ENCODE measurements at places on chromosomes 4 and X.

DNA sequence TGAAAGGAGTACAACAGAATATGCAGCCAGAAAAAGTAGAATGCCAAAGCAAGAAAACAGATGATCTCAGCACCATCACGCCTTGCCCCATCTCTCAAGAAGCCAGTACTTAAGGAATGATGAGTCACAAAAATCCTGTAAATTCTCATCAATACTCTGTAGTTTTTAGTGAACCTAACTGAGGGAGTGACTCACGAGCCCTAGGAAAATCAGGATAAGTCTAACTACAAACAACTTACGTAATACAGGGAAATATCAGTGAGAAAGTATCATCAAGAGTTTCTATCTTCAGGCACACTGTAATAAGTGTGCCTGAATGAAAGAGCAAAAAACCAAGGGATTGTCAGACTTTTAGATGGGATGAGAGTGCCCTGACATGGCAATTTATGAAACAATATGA, 644.4 kb downstream of the STPG2 start:
- no peak for DNase-seq

DNA sequence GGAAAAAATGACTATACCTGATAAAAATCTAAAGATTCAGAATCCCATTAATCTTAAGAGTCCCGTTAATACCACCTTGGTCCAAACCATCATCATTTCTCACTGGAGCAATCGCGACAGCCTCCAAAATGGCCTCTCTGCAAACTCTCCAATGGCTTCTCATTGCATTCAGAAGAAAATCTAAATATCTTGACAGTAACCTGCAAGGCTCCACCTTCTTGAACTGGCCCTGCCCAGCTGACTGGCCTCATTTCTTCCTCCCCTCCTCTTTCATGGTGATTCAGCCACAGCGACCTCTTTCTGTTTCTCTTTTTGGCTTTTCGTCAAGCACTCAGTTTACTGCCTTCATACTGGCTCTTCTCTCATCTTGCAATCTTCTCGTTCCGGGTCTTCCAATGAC, 56.2 kb upstream of the GPRIN3 start:
- DNase-seq, result no peak

DNA sequence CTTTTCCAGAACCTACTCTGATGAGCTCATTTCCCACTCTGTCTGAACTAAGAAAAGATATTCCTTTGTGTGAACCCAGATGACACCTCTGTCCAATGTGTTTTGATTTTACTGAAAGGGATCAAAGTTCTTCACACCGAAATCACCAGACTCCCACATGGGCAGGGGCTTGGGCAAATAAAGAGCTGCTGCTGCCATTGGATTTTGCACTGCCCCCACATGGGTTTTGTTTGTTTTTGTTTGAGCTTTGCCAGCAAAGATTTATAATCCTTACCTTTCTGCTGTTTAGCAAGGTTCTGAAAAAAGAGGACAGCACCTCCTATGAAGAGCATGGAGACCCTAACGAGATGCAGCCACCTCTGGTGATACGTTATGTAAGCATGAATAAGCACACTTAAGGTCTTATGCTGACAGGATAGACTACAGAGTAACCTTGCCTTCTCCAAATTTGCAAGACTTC, 44.3 kb downstream of the HSD17B13 start:
- no peak for DNase-seq

- DNase-seq, result no peak
Measured at GRCh38 chr4:4837316-4837715, 22.1 kb upstream of the MSX1 start.

GRCh38 chr4:168451744-168452390, 28.4 kb downstream of the DDX60L start:
- DNase-seq, result no peak

GRCh38 chr4:109113521-109113920, 188.9 kb downstream of the COL25A1 start:
- DNase-seq, result no peak

- DNase-seq, result no peak
Measured at GRCh38 chrX:7480721-7481120, 332.8 kb upstream of the PUDP start.

DNA sequence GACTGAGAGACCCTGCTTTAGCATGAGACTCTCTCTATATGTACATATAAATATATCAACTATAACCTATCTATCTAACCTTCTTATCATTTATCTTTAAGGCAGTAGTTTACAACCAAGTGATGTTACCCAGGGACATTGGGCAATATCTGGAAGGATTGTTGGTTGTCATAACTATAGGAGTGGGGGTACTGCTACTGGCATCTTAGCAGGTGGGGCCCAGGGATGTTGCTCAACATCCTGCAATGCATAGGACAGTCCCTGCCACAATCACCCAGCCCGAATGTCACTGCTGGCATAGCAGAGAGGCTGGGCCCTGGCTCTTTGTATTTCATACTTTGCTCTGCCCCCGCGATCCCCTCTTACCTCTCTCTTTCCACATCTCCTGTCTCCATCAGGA, 397.7 kb downstream of the IL15 start:
- no peak for DNase-seq

- no peak for DNase-seq
Measured at GRCh38 chr4:11487139-11487538, 58.4 kb upstream of the HS3ST1 start.

- DNase-seq, result no peak
Measured at GRCh38 chrX:153828723-153829548, 1.4 kb downstream of the PDZD4 start.
